MM.1S (cell line): ENCODE measurements at places on chromosomes 5 and 9.

- DNase-seq = no peak
These were observed 173.5 kb downstream of the SLC12A2 start for GRCh38 chr5:128257076-128257475.

GRCh38 chr9:119829186-119829585 is 460.0 kb upstream of the BRINP1 start:
- no peak for DNase-seq

- DNase-seq = no peak
These were observed 72.7 kb downstream of the TTLL11 start for GRCh38 chr9:122020398-122020797.

- peak; percentile 96 for DNase-seq
These were observed at the start of gene AFF4 for GRCh38 chr5:132963171-132964104. Gene AFF4, minus strand, starts transcription at chr5:132963634. Its CDS starts 26,445 bp downstream, at chr5:132937189.

- no peak for DNase-seq
These were observed 684 bp upstream of the SLC6A19 start for GRCh38 chr5:1200495-1201326.

DNA sequence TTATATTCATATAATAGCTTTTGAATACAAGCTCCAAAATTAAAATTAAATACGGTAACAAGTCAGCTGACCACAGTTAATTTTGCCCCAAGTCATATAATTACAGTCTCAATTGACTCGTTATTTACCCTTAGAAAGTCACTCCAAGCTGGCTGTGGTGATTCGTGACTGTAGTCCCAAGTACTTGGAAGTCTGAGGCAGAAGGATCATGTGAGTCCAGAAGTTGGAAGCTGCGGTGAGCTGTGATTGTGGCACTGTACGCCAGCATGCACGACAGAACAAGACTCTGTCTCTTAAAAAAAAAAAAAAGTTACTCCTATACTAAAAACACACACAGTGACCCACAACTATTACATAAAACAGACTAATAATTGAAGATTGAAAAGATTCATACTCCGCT is 31.6 kb upstream of the DTWD2 start:
- DNase-seq = no peak

DNA sequence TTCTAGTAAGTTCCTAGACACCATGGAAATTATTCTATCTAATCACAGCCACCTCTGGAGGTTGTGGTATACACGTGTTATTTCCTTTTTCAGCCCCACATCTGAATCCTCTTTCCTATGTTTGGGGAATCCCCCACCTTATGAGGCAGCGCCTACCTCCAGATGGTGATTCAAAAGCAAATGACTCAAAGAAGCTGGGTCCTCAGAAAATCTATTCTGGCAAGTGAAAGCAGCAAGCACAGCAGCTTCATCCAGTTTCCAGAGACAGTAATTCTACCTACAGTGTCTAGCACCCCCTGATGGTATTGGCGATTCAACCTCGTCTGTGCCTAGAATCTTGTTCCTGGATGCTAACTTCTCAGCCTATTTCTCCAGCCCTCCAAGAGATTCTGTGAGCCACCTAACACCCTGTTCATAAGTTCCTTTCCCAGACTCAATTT is 43.0 kb downstream of the STRBP start:
- DNase-seq = peak; percentile 96

DNA sequence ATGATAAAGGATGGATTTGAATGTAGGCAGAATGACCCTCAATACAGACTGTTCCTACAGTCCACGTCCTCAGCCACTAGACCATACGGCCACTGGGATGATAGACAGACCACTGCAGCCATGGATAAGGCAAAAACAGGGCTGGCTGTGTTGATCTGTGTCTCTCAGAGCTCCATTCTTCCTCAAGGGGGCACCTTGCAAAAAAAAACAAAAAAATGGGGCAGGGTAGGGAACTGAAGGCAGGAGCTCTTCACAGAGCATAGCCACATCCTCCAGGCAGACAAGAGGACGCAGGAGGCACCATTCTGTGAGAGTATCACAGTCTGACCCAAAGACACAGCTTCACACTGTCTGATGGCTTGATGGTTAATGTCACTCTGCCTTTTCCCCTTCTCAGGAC is 61.2 kb upstream of the GABRP start:
- DNase-seq = no peak

DNA sequence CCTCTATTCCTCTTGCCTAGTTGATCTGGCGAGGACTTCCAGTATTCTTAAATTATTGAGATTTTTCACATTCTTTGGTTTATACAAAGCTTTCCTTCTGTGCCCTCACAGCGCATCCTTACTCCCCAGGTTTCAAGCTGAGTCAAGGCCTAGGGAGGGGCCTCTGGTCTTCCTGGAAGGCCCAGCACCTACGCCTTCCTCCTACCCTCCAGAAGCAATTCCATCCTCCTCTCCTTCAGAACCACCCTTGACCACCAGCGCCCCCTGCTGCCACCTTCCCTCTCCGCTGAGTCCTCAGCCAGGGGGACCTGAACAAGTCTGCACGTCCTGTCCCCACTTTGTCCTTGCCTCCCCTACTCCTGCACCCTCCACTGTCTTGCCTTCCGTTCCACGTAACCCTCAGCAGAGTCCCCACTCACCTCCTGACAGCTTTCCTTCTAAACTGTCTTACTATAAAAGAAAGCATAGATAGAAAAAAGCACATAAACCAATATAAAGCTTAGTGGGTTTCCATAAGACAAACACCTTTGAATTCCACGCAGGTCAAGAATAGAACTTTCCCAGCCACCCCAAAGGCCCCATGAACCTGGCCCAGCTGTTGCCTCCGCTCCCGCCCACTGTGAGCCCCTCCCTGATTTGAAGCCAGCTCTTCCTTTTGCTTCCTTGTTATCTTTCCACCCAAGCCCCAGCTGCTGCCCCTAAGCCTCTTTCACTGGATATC is 63.0 kb upstream of the CTSL start:
- peak; percentile 14 for DNase-seq

GRCh38 chr9:36091026-36091953 is 45.2 kb upstream of the GLIPR2 start:
- DNase-seq = no peak

- no peak for DNase-seq
These were observed 100.6 kb downstream of the ZCCHC7 start for GRCh38 chr9:37220971-37221370.

DNA sequence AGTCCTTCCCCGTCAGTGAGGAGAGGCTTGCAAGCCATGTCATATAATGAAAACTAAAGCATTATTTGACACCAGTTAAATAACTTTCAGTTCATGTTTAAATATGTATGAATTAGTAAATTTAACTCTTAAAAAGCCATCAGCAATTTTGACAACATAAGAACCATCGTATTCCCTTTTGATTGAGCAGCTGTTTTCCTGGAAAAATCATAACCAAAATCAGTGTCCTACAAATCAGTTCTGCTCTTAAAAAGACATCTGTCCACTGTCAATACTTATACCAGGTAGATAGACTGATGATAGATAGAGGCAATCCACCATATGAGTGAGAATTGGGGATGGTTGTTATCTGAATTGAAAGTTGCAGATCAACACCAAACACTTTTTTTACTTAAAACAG is 2.3 kb downstream of the DIRAS2 start:
- DNase-seq = no peak

DNA sequence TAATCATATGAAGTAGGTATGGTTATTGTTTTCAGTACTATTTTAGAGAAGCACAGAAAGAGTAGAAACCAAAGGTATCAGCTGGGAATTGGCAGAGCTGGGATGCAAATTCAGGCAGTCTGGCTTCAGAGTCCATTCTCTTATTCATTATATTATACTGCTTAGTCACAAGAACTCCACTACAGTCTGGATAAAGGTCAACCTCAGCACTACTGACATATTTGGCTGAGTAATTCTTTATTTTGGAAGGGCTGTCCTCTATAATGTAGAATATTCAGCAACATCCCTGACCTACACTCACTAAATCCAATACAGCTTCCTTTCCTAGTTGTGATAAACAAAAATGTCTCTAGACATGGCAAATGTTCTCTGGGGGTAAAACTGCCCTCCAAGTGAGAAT is 37.6 kb downstream of the PTGER4 start:
- no peak for DNase-seq

- no peak for DNase-seq
These were observed 364.3 kb downstream of the PDE4D start for GRCh38 chr5:59529239-59529638.

GRCh38 chr5:174843263-174844250 is 119.2 kb downstream of the MSX2 start:
- no peak for DNase-seq

DNA sequence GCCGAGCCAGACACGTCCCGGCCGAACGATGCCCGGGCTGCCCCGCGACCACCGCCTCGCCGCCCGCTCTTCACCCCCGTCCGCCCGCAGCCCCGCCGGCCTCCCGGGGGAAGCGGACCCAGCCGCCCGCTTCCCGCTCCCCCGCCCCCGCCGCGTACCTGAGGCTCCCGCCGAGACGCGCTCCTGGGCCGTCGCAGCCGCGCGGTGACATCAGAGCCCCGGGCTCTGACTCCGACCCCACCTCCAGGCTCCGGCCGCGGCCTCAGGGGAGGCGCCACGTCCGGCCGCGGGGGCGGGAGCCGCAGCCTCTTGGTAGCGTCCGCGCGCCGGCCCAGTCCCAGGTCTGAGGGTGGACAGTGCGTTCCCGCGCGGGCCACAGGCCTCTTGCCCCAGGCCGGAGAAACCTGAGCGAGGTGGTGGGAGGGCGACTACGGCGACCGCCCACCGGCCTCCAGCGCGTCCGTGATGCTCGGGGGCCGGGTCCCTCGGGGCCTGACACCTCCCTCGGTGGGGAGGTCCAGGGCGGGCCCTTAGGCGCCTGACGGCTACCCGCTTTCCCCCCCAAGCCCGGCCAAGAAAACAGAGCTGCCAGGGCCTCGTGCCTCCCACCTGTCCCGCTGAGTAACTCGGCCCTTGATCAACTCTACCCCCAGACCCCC is at the start of gene SHROOM1:
Gene SHROOM1, minus strand, starts transcription at position 212 of the 659 bp plus-strand sequence. CDS start 4,507 bp downstream, outside the sequence.
- peak; percentile 85 for DNase-seq

DNA sequence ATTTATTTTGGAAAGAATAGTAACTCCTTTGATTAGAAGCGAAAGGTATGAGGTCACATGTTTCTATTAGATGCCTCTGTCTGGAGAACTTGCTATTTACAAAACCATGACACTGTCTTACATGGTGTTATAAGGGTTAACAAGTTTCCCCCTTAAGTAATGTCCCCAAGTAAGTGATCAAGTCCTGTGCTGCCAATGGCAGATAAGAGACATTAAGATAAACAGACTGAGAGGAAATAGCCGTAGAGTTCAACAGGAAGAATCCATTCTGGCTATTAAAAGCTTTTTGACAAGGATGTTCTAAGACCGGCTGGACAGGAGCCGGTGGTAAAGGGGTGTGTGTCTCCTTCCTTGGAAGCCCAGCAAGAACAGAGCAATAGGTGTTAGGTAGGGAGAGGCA is 257.5 kb downstream of the GADD45G start:
- no peak for DNase-seq

- DNase-seq = no peak
These were observed 122.4 kb upstream of the NR5A1 start for GRCh38 chr9:124629600-124629999.

GRCh38 chr5:91787718-91788117 is 404.6 kb upstream of the ARRDC3 start:
- DNase-seq = no peak

- DNase-seq = no peak
These were observed 155.4 kb downstream of the MED10 start for GRCh38 chr5:6222899-6223298.

GRCh38 chr9:81717061-81717746 is 27.9 kb upstream of the TLE1 start:
- no peak for DNase-seq

- DNase-seq = no peak
These were observed 3.2 kb downstream of the TPM2 start for GRCh38 chr9:35686222-35687203.

DNA sequence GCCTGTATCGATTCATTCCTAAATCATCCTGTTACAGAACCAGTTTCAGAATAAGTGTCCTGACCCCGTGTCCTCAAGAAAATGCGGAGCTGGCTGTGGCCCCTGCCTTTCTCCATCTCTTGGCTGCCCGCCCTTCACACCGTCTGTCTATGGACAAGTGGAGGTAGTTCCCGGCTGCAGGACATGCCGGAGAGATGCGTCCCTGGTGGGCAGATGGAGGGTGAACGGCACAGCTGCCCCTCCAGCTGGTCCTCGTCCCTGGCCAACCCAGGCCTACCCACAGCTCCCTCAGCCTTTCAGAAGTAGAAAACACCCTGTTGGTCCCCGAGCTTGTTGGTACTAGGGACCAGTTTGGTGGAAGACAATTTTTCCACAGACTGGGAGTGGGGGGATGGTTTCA is 14.8 kb upstream of the EXOC3 start:
- DNase-seq = no peak

GRCh38 chr5:97388794-97389193 is 205.7 kb upstream of the RIOK2 start:
- DNase-seq = no peak

GRCh38 chr5:143148771-143149170 is 254.7 kb downstream of the NR3C1 start:
- no peak for DNase-seq

GRCh38 chr5:33136785-33137184 is 304.0 kb upstream of the TARS1 start:
- DNase-seq = no peak

- DNase-seq = no peak
These were observed 372.0 kb upstream of the KCNN2 start for GRCh38 chr5:113989913-113990305.

GRCh38 chr5:151903243-151903653 is 21.4 kb downstream of the GLRA1 start:
- no peak for DNase-seq

DNA sequence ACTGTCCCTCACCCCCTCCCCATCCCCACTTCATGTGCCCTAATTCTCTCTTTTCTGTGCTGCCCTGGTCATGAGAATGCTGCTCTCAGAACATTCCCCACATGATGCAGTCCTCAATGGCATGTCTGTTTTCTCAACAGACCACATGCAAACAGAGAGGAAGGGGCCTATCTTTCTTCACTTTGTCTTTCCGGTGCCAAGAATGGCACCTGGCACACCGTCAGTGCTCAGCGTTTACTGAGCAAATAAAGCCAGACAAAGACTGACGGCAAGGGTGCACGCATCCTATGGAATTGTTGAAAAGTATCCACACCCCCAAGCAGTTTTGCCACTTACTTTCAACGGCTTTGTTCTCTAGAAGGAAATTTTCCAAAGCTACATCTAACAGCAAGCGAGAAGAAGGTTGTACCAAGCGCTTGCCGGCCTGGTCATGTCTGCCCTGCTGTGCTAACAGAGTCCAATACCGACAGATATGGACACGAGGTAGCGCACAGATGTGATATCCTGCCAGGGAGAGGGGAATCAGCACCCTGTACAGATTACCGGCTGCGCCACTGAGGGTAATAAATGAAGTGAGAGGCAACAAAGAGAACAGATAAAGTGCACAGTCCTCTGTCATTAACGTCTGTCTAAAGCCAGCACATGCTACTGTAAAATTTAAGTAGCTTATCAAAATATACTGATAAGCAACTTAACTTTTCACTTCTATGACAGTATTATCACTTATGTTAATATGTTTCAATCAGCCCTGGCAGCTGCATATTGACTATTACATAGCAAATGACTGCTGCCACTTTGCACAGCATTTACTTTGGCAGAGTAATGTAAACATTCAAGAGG is 251.7 kb downstream of the DENND1A start:
- DNase-seq = no peak

- DNase-seq = no peak
These were observed 56.2 kb upstream of the TNPO1 start for GRCh38 chr5:72760259-72760658.

- no peak for DNase-seq
These were observed 921 bp downstream of the KCNIP1 start for GRCh38 chr5:170504616-170505266.

- no peak for DNase-seq
These were observed 128.8 kb downstream of the GPBP1 start for GRCh38 chr5:57302643-57303042.

GRCh38 chr9:35845824-35846771 is 17.1 kb downstream of the TMEM8B start:
- DNase-seq = no peak

- DNase-seq = no peak
These were observed 128.8 kb upstream of the CACNA1B start for GRCh38 chr9:137748741-137749140.
